ENCODE measurements at places on chromosomes 12 and 14.
A peak's percentile ranks its signal among the peaks of the same experiment; 100 is the strongest.

GRCh38 chr14:26596543-26597061, 1.2 kb downstream of the NOVA1 start:
- DNase-seq, result no peak

GRCh38 chr12:47799357-47799955, 20.2 kb downstream of the HDAC7 start:
- DNase-seq, result no peak

DNA sequence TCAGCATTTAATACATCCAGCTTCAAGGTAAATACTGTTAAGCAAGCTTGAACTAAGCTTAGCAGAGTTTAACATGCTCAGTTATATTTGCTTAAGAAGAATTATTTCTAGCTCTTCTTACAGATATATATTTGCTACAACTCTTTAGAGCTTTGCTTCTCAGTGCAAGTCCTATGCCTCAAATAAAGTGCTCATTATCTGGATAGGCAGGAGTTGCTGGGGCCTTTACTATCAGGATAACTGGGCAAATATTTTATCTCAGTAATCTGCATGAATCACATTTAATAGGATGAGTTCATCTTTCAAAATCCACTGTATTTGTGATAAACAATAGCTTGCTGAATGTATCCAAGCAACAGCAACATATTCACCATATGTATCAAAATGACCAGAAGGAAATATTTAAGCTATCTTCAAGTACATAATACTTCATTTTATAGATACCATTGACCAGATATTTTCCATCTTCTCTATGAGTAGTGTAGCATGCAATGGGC, 187.6 kb downstream of the NOVA1 start:
- no peak for DNase-seq

GRCh38 chr12:92987362-92987761, 58.3 kb upstream of the EEA1 start:
- peak; percentile 57 for DNase-seq

- DNase-seq, result no peak
Measured at GRCh38 chr14:26694521-26694920, 96.7 kb upstream of the NOVA1 start.

DNA sequence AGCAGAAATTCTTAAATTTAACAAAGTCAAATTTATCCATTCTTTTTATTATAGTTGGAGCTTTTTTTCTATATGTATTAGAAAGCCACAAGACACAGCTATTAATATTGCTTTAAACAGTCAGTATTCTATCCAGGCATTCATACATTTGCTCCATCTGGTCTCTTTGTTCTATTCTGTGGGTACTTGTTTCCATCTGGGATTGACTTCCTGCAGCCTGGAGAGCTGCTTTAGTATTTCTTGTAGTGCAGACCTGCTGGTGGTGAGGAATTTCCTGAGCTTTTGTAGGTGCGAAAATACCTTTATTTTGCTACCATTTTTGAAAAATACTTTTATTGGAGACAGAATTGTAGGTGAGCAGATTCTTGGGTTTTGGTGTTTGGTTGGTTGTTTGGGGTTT, 29.0 kb downstream of the CCDC60 start:
- DNase-seq, result peak; percentile 19

DNA sequence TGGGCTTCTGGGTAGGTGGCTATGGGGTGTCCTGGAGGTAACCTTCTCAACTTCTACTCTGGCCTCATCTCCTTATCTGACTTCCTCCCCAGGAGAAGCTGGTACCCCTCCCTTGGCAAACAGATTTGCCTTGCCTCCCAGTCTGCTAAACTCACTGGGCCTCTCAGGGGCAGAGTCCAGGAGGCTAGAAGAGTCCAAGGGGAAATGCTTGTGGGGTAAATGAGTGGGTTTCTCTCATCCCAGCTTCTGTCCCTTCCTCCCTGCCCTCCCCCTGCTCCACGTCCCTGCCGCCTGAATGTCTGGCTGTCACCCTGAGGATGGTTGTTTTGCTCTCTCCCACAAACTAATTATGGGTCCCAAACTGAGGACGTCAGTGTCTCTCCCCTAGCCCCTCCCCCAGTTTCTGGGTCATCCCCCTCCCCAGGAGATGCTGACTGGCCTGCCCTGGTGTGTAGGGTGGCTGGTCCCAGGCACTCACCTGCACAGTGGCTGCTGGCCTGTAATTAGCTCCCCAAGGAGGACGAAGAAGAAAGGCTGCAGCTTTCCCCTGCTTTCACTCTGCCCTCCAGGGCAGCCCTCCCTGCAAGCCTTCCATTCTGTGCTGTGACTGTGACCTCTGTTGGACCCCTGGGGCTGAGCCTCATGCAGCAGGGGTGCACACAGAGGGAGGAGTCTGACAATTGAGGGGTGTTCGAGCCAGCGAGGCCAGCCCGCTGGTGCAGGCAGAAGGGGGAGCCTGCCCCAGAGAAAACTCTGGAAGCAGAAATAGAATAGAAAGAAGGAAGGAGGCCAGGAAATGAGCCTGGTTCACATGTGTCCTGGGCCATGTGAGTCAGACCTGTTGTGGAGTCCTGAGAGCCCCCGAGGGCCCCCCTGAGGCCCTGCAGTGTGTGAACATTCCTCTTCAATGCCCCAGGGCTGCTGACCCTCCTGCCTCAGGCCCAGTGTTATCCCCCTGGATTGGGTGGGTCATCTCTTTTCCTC, at the start of gene LRP1-AS:
LRP1-AS (minus strand) TSS at position 659 of the 984 bp plus-strand sequence.
- no peak for DNase-seq

GRCh38 chr12:93645702-93646101, 31.5 kb upstream of the CRADD start:
- no peak for DNase-seq

- DNase-seq, result peak; percentile 22
Measured at GRCh38 chr12:76158518-76159321, 74.2 kb upstream of the NAP1L1 start.

GRCh38 chr12:31210541-31210940, 115.4 kb downstream of the SINHCAF start:
- DNase-seq, result no peak

- no peak for DNase-seq
Measured at GRCh38 chr12:32651151-32651955, 27.7 kb upstream of the DNM1L start.

DNA sequence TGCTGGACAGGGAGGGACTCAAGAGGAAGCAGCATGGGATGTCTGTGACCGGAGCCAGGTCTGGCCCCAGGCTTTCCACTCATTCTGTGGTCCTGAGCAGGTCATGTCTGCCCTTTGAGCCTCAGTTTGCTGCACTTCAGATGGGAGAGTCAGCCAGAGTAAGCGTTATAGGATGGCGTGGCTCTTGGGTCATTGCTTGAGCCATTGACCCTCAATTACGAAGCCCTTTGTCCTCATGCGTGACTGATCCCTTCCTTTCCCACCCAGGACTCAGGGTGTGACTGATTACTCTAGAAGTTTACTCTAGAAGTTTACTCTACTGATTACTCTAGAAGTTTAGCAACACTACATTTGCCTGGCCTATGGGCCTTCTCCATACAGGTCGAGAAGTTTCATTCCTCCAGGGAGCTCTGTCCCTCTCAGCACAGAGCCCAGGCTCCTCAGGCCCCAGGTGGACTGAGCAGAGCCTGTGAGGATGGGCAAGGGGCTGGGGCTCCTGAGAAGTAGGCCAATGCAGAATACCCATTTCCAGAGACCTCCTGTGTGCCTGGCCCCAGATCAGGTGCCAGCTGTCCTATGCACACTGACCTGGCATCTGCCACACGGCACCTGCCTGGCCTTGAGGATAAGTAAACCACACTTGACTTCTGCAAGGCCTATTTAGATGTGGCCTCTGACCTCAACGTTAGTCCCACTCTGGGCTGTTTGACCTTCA, 7.6 kb upstream of the IFI27 start:
- DNase-seq, result no peak

DNA sequence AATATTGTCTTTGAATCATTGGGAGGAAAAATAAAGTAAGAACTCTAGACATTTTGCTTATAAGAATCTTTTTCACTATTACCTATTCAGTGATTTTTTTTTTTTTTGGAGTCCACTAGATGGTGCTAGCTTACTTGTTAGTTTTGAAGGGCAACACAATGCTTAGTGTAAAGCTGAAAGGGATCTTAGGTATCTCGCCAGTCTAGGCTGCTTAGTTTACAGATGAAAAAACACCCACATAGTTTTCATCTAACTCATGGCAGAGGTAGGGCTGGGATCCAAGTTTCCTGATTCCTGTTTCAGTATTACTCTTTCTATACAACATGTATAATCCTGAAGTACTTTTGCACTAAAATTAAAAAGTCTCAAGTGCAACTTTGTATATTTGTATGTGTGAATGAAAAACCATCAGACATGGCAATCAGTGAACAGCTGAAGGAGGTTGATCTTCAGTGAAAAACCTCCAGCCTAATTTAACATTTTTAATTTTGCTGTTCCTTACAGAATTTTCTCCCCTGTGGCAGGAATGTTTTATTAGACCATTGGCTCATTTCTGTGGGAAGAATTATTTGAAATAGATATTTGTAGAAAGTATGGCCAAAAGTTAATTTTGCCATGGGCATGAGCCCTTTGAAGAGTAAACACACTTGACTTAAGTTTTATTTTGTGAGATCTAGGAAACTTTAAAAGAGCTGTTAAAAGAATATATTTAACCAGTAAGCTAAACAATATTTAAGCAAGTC, 40.7 kb downstream of the LRRIQ1 start:
- DNase-seq, result peak; percentile 62

DNA sequence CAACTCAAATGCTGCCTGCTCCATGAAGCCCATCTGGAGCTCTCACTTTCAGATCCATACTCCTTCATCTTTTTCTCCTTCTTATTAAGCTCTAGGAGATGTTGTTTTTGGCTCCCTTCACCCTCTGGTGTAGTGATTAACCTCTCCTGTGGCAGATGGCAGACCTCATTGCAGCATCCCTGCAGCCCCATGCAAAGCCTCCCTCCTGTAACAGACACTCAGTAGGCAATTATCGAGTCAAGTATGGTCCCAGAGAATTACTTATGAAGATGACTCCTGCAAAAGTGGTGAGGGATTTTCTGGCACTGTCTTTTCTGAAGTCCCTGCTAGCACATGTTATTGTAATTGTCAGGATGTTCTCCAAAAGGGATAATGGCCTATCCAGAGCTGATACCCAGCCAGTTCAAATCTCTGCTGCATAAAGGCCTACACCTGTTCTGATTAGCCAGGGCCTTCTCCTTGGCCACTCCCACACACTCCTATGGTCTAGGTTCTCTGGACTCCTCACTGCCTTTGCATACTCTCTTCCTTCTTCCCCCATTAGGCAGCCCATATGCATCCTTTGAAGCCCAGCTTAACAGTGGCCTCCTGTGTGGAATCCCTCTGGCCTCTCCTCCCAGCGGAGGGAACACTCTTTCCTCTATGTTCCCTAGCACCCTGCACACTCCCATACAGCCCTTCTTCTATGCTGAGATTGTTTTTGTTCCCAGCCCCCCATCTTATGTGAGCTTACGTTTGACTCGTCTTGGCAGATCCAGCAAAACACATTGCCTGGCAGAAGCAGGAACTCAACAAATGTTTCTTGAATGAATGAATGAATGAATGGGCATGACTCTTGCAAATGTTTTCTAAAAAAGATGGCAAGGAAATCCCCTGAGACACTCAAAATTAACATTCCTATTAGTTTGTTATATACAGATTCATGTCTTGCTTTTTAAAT, 43.9 kb upstream of the MDM1 start:
- no peak for DNase-seq

- no peak for DNase-seq
Measured at GRCh38 chr14:68884031-68885030, 91.5 kb upstream of the ZFP36L1 start.

DNA sequence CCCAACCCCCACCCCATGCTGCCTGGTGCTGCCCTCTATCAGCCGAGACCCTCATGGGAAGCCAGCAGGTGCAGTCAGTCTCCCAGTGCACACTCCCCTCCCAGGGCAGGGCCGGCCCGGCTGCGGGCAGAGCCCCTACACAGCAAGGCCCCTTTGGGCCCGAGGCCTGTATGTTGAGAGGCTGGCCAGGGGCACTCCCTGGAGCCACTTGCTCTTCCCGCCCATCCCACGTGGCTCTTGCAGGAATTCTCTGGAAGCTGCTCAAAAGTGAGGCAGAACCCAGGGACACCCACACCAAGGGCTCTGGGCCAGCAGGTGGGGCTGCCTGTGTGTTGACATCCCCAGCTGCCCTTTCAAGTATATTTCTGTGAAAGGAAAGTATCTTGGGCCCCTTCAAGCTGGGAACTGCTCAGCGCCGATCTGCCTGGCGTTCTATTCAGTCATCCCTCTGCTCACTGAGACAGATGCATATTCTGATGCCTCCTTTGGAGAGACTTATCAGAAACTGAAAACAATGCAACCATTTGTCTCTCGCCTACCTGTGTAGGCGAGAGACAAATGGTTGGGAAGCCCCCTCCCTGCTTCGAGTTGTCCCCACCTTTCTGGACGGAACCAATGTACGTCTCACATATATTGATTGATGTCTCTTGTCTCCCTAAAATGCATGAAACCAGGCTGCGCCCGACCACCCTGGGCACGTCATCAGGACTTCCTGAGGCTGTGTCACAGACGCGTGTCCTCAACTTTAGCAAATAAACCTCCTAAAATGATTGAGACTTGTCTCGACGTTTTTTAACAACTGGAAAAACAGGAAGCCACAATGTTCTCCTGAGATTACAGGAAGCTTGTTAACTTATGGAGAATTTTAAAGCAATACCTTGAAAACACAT, 6.0 kb downstream of the GPR132 start:
- no peak for DNase-seq

- DNase-seq, result no peak
Measured at GRCh38 chr14:92696366-92696765, 52.1 kb downstream of the LGMN start.

GRCh38 chr12:91874086-91874865, 271.4 kb downstream of the BTG1 start:
- DNase-seq, result no peak

DNA sequence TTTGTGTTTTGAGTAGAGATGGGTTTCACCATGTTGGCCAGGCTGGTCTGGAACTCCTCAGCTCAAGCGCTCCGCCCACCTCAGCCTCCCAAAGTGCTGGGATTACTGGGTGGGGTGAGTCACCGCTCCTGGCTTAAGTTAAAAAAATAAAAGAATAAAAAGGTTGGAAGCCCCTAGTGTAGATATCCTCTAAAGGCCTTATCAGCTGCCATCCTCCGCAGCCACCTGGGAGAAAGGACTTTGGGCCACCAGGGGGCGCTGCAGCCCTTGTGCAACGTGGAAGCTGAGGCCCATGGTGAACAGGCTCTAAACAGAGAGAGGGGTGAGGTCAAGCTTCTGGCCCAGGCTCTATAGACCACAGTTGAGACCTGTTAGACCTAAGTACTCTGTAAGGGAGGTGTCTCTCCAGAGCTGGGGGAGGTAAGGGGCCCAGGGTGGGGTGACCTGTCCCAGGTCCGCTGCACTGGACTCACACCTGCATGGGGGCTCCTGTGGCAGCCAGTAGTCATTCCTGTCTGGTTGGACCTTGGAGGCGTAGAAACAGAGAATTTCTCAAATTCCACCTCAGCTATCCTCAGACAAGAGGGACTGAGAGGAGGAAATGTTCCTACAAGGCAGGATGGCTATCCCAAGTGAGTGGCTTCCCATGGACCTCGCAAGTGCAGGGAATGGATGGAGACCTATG, 14.0 kb upstream of the RACGAP1 start:
- peak; percentile 57 for DNase-seq

- no peak for DNase-seq
Measured at GRCh38 chr12:97643924-97644323, 181.3 kb downstream of the RMST start.

GRCh38 chr12:47022296-47022695, 57.1 kb upstream of the PCED1B start:
- DNase-seq, result no peak

- DNase-seq, result no peak
Measured at GRCh38 chr12:27657296-27657695, 39.0 kb upstream of the REP15 start.

GRCh38 chr12:122672515-122672914, 30.6 kb downstream of the HCAR2 start:
- no peak for DNase-seq

GRCh38 chr14:103688906-103689902, 26.0 kb downstream of the XRCC3 start:
- DNase-seq, result no peak
